ENCODE measurements at places on chromosomes 2 and 18. TPM values are rescaled to one million over a fixed set of nuclear protein-coding genes. Genes with fewer than 3 reads are reported as not detected.

The FAM210A gene
- 25.1 TPM for total RNA-seq

The GALNT13 gene
- 0.55 TPM for total RNA-seq

GRCh38 chr2:150571121-150571520, 83.7 kb upstream of the RND3 start:
- DNase-seq = no peak

GRCh38 chr2:229429589-229429988, 158.5 kb upstream of the PID1 start:
- no peak for DNase-seq

- no peak for DNase-seq
Measured at GRCh38 chr2:168165397-168165796, 82.0 kb downstream of the STK39 start.

DNA sequence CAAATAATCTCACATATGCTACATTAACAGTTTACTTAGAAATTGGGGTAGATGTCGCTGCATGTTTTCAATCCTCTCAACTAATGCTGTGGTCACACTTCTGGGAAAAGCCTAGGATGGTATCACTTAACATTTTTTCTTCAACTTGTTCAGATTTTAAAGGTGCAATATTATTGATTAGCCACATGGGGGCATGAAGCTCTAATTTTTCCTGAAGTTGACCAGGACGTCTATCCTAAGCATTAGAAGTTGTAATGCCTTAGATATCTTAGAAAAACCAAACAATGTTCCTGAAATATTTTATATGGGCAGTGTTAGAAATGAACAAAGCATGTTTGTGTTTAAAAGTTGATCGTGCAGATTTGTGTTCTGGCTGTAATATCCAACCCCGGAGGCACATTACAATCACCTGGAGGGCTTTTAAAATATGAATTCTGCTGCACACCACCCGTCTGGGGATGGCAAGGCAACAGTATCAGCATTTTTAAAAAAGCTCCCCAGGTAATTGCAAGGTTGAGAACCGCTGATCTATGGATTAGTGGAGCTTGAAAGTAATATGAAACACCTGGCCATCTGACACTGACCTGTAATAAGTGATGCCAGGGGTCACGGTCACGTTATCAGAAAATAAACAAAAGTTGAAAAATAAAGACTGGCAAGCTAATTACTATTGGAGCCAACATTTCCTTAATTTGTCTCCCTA, 100.5 kb upstream of the LMAN1 start:
- no peak for DNase-seq

The MBP gene
- 87.0 TPM for total RNA-seq

GRCh38 chr2:57962861-57963260, 83.7 kb upstream of the VRK2 start:
- DNase-seq = no peak

The CGREF1 gene
- total RNA-seq = 0.61 TPM

The MC4R gene
- not detected for total RNA-seq

The GALR1 gene
- total RNA-seq = not detected

- no peak for DNase-seq
Measured at GRCh38 chr2:197759625-197760292, 25.4 kb downstream of the BOLL start.

DNA sequence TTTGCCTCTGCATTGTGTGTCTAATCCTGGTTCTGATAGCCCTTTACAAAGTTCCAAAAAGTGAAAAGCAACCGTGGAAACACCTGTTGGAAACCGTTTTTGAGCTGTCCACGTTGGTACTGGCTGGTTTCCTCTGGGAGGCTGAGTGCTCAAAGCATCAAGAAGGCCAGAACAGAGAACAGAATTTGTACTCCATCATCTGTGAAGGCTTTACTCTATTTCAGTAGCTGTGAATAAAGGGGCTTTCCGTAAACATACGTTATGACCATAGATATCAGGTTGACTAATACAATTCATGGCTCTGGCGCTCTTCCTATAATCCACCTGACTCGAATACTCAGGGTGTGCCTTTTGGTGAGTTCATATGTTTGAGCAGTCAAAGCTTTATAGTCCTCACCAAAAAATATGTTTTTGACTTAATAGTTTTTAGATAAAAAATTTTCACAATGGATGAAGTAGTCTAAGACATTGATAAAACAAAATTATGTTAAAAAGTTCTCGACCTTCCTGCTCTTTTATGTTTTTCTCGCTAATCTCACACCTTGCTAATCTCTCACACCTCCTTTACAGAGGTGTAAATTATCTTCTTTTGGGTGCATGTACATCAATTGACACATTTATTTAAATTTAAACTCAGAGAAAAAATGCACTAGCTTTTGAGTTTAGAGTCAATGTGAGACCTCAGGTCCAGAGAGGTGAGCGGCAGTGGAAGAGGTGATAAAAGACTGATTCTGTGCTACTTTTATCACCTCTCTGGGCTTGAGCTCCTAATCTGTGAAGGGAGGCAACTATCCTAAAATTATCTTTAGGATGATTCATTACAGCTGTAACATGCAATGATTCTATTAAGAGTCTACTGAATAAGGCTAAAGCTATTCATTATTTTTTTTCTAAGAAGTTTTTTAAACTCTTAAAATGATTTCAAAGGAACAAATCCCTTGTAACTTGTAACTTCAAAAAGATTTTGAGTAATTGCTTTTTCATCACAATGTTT, 65.3 kb downstream of the CXCR4 start:
- DNase-seq = peak; percentile 33

GRCh38 chr2:233799087-233799665, 21.0 kb downstream of the MROH2A start:
- no peak for DNase-seq

The TANC1 gene
- 0.37 TPM for total RNA-seq

The IGFBP2 gene
- total RNA-seq = 75.5 TPM

Data from activated CD8-positive, alpha-beta T cell treated with anti-CD3 and anti-CD28 coated beads, Interleukin-2, amount 10 ng/mL, durations not matched to agents 7 days and 5 days (primary cell).